ENCODE measurements at places on chromosomes 16 and 17. TPM values are rescaled to one million over a fixed set of nuclear protein-coding genes. Genes with fewer than 3 reads are reported as not detected.

DNA sequence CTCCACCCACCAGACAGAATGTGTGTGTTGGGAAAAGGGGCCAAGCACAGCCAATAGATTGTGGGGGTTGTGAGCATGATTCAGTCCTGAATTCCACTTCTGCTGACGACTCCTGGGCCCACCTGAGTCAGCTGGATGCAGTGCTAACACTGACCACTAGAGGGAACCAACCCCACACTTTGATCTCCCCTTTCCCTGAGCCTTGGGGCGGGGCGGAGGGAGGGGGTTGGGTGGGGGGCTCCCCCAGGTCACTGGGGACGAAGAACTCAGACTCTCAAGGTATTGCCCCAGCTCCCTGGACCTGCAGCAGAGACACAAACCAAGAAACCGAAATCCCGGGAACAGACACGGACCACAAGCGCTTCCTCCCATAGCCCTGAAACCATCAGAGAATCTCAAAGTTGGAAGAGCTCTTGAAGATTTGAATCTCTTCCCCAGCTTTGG, 621 bp upstream of the CSHL1 start:
- no peak for DNase-seq

- peak; percentile 44 for DNase-seq
Measured at GRCh38 chr16:50300942-50301625, 34.7 kb downstream of the ADCY7 start.

DNA sequence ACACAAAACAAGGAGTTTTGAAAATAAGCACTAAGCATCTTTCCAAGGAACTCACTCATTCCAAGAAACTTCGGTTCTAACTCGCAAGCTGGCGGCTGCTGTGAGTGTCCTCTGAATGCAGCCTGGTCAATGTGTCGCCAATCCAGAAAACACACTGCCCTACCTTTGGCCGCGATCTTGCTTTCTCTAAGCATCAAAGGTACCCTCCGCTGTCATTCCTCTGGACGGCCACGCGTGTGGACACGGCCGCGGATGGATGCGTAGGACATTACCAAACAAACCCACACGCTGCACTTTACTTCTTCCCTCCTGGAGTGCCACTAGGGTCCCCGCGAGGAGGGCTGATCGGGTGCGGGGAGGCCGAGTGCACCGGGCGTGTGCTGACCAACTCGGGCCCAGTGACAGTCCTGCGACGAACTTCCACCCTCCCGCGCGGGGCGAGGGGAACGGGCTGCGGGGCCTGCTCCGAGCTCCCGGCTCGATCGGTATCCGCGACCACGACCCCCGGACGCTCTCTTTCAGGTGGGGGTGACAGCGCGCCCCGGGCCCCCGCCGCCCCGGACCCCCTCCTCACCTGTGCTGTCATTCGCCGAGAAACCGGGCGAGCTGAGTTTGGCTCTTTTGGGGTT, 1.1 kb downstream of the CREBBP start:
- peak; percentile 58 for DNase-seq

- no peak for DNase-seq
Measured at GRCh38 chr16:68978303-68978954, 127.0 kb upstream of the HAS3 start.

GRCh38 chr16:8882041-8882617, at the start of gene LITAFD:
TSS of gene LITAFD (plus strand) at chr16:8882351. CDS start at chr16:8884356, 2,005 bp downstream.
- DNase-seq, result no peak

GRCh38 chr17:14926526-14927122, 338.5 kb downstream of the PMP22 start:
- no peak for DNase-seq

GRCh38 chr17:68539548-68540467, 27.6 kb downstream of the PRKAR1A start:
- DNase-seq, result no peak

The LRRC3C gene
- total RNA-seq, result not detected

The KRT25 gene
- not detected for total RNA-seq

The PROCA1 gene
- total RNA-seq, result 0.78 TPM

The CCL4 gene
- total RNA-seq, result 12.5 TPM

The CETP gene
- total RNA-seq, result 1.3 TPM

Measured in aorta (tissue), 5 donors.